ENCODE measurements at places on chromosomes 4 and X.

DNA sequence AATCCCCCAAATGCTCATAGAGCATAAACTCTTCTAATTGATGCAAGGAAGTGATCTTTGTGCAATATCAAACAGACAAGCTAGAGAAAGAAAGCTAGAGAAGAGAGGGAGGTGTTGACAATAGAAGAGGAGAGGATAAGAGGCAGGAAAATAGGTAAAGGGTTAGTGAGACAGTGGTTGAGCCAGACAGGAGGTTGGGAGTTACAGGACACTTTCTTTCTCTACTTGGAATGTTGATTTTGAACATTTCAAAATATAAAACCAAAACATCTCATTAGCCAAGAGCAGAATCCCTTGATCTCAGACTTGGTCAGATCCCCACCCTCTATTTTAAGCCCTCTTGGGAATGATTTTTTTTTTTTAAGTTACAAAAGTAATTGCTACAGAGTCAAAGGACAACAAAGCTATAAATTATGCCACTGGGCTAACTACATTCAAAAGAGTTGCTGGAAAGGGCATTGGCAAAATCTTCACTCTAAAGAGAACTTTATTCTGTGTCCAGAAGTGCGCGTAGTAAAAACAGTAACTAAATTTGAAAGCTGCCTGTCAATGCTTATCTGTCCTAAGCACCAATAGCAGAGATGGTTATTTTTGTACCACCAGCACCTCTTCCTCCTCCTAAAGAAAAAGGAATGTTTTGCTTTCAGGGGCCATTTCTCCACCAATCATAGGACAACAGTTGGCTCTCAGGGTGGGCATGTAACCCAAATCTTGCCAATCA is 133.8 kb downstream of the PDGFC start:
- DNase-seq, result no peak

DNA sequence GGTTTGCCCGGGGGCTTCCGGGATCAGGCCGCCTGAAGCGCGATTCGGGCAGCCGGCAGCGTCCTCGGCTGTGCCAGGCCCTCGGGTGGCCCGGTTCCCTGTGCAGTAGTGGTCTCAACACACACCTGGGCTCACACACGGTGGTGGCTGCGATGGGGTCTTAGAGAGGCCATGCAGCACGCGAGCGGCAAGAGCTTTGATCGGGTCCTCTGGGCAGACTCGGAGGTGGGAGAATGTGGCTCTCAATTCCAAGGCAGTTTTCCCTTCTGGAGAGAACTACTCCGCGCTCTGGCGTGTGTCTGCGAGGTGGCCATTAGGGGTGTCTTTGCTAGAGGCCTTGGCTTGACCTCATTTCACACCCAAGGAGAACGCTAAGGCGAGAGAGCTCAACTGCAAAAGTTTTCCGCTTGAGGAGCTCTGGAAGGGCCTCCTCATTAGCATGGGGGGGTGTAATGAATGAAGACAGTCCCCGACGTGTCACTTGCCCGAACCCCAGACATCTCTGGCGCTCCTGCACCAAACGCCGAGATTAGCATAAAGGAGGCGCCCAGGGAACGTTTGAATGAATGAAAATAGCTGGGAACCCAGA is 771 bp upstream of the RBPJ start:
- no peak for DNase-seq

DNA sequence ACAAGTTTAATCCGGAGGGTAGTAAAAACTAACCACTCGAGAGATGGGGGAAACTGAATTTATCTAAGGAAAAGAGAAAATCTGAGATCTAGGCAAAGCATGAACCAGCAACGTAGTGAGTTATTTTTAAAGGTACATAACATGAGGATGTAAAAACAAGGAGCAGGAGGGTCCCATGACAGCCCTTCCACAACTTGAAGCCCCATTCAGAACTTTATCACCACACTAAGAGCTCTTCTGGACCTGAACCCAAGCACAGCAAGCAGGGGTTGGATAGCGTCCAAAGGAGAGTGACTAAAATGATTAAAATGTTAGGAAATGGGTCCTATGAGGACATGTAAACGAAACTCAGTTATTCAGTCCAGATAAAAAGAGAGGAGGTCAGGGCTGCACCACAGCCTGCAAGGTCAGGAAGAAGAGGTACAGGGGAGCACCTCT is 16.2 kb downstream of the SH3RF1 start:
- no peak for DNase-seq

DNA sequence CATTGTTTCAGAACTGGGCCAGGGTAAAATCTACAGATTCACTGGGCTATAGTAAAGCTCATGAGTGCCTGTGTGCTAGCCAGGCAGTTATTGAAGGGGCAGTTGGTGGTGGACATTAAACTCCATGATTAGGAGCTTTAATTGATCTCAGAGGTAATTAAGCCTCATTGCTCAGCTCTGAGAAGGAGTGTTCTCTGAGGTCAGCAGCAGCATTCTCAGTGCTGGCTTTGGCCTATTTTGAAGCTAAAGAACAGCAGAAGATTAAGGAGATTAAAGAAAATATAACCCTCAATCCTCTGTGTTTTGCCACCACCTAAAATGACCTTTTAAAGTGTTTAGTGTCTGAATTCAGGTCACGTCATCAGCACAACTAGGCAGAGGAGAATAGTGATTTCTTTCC is 42.5 kb downstream of the EGF start:
- no peak for DNase-seq

GRCh38 chr4:80740375-80740774 is 290.1 kb upstream of the BMP3 start:
- no peak for DNase-seq

GRCh38 chr4:73486497-73486896 is 5.0 kb downstream of the AFM start:
- no peak for DNase-seq

Data from RKO (cell line).